Hypothalamus (tissue), 51 donors: ENCODE measurements at places on chromosomes 3 and 15.

DNA sequence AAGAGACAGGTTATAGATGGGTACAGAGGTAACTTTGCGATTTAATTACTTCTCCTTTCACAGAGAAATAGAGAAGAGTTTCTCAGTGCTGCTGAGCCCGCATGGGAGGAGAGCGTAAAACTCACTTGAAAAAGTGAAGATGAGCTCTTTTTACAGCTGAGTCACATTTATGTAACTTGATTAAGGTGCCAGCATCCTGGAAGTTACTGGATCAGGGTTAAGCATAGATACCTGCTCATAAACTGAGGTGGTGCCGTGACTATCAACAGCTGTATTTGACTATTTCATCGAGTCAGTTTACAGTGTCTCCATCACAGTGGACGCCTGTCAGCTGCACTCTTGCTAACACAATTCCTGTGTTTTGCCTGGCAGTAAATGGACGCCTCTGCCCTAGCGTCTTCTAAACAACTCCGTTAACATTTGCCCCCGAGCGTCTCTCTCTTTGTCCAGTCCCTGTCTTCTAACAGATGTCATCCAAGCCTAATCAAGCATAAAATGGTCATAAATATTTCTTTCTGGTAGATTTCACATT, 414.6 kb downstream of the FOXP1 start:
- DNase-seq = no peak

- DNase-seq = no peak
These were observed 22.8 kb upstream of the TM2D3 start for GRCh38 chr15:101675015-101675414.

DNA sequence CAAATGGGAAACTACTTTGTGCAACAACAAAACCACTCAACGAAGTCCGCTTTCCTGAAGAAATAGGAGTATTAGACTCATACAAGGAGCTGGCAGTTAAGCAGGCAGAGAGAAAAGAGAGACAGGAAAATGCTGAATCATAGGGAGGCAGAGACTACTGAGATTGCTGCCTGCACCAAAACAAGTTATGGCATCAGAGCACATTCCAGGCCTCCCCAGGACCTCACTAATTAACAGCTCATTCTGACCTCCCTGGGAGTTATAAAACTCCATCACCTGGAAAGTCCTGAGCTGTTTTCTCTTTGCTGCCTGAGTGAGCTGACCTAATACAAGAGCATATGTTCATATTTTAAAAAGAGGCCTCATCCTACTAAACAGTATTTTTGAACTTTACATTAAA, 741.0 kb downstream of the MCTP2 start:
- no peak for DNase-seq

- DNase-seq = no peak
These were observed 12.4 kb downstream of the GP5 start for GRCh38 chr3:194386648-194387047.
